ENCODE measurements at places on chromosomes 11 and 22.

GRCh38 chr11:117181586-117182550 lies 3.3 kb downstream of the SIDT2 start:
- DNase-seq: no peak

- DNase-seq: no peak
Measured at GRCh38 chr11:1948389-1948788, 1.3 kb downstream of the MRPL23 start.

DNA sequence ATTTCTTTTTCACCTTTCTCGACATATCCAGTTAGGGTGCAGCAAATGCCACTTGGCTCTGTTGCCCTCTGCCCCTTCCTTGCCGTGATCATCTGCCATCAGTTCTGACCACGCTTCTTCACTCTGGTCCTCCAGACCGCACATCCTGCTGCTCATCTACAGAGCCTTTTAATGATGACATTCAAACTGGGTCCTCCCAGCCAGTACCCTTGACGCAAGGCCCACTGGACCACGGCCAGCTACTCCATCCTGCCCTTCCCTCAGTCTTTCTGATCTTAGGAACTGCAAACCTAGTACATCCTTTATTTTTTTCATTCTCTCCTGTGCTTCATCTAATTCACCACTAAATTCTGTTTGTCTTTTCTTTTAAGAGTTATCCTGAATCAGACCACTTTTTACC lies 551.8 kb downstream of the NTM start:
- no peak for DNase-seq

DNA sequence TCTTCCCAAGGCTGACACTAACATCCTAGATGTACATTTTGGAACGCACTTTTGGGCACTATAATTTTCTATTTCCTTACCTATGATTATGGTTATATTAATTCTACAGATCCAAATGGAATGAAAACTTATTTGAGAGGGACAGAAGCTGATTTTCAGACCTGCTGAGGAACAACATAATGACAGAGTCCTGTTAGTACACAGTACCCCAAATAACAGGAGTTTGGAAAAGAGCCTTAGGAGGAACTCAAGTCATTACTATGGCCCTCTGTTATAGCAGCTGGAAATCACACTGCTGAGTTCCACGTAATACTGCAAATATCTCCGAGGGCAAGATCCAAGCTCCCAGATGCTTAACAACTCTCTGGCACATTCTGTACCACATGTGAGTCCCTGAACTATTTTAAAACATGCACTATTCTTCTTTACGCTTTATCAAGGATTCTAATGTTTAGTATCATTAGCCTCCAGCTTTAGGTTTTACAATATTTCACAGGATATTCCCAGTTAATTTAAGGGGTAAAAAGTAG lies 1027.7 kb upstream of the CCDC90B start:
- no peak for DNase-seq

GRCh38 chr11:94602430-94603372 lies 35.5 kb downstream of the PIWIL4 start:
- peak; percentile 1 for DNase-seq

GRCh38 chr11:34223021-34223813 lies 117.8 kb downstream of the NAT10 start:
- no peak for DNase-seq

DNA sequence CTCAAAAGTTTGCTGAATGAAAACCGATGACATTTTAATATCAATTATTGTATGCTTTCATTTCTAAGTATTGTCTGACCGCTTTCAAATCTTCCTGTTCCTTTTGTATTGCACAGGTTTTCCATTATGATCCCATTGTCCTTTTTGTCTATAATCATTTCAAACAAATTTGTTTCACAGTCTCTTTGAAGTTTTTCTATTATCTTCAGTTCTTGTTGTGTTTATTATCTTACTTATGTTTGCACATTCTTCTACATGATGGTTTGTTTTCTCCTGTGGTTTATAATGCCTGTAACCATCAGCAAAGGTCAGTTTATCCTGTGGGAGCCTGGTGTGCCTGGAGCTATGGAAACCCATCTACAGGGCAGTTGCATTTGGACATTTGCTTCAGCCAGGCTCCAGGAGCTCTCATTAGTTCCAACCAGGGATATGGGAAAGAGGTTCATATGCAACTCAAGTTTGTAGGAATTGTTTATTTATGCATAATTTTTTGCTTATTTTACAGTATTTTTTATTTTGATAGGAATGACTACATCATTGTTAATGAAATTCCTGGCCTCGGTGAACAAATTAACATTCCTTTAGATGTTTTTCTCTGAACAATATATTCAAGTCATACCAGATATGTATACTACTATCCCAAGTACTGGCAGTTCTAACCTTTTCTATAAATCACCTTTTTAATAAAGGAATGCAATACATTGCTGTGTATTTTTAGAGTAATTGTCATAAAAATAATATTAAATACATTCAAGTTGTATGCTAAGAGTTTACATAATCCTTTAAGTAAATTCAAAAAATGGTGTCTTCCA lies 179.2 kb downstream of the SBF2 start:
- no peak for DNase-seq

- DNase-seq: no peak
Measured at GRCh38 chr22:19169947-19170318, 8.6 kb downstream of the SLC25A1 start.
